ENCODE measurements at places on chromosomes 3 and 15. TPM values are rescaled to one million over a fixed set of nuclear protein-coding genes. Genes with fewer than 3 reads are reported as not detected.

Gene SLC7A14
- polyA plus RNA-seq = 3.2 TPM

Gene POPDC2
- 12.2 TPM for polyA plus RNA-seq

DNA sequence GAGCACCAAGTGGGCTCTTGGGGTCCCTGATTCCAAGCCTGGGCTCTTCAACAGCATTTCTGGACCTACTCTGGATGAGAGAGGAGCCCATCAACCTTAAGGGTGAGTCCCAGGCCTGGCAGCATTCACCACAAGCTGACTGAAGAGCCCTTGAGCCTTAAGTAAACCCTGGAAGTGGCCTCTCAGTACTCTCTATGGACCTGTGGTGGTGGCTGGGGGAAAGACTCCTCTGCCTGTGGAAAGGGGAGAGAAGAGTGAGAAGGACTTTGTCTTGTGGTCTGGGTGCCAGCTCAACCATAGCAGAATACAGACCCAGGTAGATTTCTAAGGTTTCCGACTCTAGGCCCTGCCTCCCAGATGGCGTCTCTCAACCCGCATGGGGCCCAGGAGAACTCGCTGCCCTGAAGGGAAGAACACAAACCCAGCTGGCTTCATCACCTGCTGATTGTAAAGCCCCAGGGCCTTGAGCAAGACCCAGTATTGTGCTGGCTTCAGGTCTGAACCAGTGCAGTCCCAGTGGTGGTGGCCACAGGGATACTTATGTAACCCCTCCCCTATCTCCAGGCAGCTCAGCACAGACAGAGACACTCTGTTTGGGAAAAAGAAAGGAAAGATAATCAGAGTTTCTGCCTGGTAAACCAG, 71.4 kb downstream of the TFDP2 start:
- no peak for DNase-seq

GRCh38 chr15:100704281-100705055, 102.1 kb downstream of the ASB7 start:
- DNase-seq = no peak

Gene SENP8
- 3.4 TPM for polyA plus RNA-seq

Gene CAMK2N2
- polyA plus RNA-seq = 0.72 TPM

- DNase-seq = no peak
Measured at GRCh38 chr3:31567036-31567435, 34.3 kb downstream of the STT3B start.

GRCh38 chr3:23602971-23603370, 202.8 kb upstream of the UBE2E1 start:
- DNase-seq = no peak

DNA sequence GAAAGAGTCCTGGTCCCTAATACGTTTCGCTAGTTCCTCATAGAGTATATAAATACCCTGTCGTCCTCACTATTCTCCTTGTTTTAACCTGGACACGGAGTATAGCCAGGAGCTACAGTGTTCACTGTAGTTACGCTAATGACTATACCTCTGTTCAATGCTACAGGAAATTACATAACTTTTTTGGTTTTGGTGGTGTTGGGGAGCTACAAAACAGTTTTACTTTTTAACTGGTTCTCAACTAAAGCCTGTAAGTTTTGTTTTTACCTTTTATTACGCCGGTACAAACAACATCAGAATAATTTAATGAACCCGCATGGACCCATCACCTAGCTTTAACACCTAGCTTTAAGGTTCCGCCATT, 1.5 kb downstream of the LMLN start:
- DNase-seq = no peak

- peak; percentile 9 for DNase-seq
Measured at GRCh38 chr3:151384741-151385174, at the start of gene P2RY12. Gene P2RY12 (minus strand): TSS chr3:151384753. CDS start chr3:151338845, 45,908 bp downstream.

- DNase-seq = no peak
Measured at GRCh38 chr3:196617256-196617655, 22.2 kb upstream of the NRROS start.

DNA sequence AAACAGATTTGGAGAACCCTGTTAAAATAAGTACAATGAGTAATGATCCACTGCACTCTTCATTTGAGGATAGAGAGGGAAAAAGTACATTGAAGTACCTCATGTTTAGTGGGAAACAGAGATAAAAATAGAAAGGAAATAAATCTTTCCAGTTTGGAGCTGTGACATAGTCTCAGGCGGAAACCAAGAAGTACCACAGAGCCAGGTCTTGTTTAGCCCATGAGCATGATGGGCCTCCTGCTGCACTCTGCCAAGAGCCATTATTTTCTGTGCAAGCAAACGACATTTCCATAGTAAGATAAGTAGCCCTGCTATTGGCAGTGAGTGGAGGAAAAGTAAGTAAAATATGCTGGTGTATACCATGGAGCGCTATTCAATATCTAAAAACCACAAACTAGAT, 796.1 kb downstream of the TBL1XR1 start:
- no peak for DNase-seq
